Stimulated activated CD4-positive, alpha-beta T cell treated with anti-CD3 and anti-CD28 coated beads, Interleukin-4, amount 100 ng/mL, for 24 hours (primary cell): ENCODE measurements at places on chromosomes 1 and 21.

DNA sequence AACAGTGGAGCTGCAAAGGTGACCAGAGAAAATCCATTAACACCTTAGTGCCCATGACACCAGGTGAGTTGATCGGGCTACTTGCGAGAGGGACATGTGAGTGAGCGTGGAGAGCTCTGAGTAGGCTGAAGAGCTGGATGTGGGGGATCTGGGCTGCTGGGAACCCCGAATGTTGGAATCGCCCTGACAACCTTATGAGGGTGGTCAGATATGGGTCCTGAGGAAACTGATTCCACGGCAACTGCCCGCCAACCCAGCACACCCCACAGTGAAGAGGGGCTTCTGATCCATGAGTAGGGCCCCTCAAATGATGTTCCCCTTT lies 705 bp upstream of the QSOX1 start:
- no peak for DNase-seq

DNA sequence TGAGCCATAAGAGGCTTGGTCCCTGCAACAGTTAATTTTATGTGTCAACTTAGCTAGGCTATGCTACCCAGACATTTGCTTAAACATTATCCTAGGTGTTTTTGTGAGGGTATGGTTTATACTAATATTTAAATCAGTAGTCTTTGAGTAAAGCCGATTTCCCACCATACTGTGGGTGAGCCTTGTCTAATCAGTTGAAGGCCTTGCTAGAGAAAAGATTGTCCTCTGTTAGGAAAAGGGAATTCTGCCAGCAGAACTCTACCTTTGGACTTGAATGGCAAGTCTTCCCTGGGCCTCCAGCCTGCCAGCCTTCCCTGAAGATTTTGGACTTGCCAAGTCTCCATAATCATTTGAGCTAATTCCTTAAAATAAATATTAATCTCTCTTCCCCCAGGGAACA lies 23.9 kb downstream of the RHBDL2 start:
- DNase-seq: no peak

DNA sequence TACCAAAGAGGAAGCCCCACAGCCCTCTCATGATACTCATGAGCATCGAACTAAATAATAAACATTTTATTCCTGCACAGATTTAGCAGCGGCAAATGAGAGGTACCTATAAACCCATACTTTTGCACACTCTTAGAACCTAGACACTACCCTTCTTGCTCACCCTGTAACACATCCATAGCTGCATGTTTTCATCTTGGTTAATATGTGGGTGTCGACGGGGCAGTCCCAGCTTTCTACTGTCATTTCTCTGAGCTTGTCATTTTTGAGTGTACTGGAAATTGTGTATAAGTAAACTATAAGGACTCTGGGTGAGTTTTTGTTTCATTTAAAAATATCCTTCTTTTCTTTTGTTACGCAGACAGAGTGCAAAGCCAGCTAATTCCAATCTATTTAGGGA lies 25.5 kb downstream of the OVGP1 start:
- peak; percentile 46 for DNase-seq

DNA sequence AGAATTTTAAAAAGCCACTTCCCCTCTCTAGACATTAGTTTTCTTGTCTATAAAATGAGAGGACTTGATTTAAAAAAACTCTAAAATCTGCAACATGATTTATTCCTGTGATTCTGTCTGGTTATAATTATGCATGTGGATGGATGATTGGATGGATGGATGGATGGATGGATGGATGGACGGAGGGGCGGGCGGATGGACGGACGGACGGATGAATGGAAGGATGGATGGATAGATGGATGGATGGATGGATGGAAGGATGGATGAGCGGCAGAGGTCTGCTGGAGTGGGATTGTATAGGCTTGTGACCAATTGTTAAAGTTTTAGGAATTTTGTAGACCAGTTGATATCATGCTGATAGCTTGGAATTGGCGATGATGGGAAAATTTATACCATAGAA lies 135.2 kb upstream of the TIAM1 start:
- DNase-seq: no peak

GRCh38 chr1:239212811-239213220 lies 173.6 kb upstream of the CHRM3 start:
- DNase-seq: no peak

DNA sequence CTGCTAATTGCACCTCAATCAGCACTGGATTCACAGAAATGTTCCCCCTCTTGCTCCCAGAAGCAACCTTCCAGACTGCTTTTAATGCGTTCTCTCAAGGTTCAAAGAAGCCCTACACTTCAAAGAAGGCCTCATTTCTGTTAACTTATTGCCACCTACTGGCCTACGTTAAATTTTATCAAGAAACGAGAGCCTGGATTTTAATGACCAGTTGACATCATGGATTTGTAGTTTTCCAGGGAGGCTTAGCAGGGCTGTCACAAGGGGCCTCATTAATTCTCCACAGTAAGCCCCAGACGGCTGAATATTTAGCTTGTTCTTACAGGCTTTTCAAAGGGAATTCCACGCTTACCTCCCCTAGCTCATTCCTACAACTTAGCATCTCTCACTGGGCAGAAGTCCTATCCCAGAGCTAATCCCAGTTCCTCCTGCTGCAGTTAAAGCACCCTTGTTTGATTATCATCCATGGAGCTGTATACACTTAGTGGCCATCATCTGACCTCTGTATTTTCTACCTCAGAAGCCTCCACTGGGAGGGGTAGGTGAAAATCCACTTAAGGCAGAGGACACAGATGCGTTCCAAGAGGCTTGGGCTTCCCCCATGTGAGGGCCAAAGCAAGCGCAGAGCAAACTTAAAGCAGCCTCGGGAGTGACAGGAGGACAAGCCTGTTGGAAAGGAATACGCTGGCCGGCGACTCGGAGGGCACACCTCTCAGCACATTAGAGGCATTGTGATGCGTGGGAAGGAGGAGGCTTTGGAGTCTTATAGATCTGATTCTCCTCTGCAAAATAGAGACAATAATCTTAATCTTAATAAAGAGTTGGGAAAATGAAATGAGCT lies 32.2 kb upstream of the CYP4X1 start:
- no peak for DNase-seq
